ENCODE measurements at places on chromosomes 16 and 17.

DNA sequence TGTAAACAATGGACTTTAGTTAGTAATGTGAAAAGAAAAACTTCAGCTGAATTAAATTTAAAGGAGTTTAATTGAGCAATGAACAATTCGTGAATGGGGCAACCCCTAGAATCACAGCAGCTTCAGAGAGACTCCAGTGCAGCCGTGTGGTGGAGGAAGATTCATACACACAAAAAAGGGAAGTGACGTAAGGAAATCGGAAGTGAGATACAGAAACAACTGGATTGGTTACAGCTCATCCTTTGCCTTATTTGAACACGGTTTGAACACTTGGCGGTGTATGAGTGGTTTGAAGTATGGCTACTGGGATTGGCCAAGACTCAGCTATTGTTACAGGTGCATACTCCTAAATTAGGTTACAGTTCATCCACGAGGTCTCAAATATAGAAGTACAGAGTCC lies 460.4 kb upstream of the ASIC2 start:
- no peak for DNase-seq

GRCh38 chr17:69858460-69858859 lies 216.6 kb upstream of the KCNJ16 start:
- DNase-seq = no peak

- DNase-seq = no peak
These were observed 7.5 kb downstream of the CCDC40 start for GRCh38 chr17:80043963-80044362.

DNA sequence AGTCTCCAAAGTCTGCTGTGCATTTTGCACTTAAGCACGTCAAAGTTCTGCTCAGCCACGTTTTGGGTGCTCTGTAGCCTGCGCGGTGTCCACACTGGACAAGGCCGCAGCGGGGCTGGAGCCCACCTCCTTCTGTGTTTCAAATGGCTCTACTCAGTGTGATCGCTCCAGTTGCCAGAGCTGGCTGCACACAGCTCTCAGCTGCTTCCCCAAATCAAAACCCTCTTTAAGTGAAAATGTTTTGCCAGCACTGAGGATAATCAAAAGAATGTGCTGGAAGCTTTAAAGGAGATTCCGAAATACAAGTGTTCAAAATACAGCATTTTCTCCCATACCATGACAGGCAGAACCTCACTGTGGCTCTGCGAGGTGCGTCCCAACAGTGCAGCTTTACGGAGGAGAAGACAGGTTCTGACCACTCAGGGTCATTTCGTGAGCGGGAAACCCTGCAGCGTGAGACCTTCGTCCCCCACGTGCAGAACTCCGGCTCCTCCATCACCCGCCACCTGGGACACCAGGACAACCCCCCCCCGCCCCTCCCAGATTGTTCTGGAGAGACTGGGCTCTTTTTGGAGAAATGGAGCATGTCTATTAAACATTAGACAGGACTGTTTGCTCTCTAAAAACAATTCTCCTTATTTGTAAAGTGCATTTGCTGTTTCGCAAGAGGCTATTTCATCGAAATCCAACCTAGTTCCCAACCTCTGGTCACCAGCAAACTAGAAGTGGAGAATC lies 16.6 kb downstream of the TBC1D16 start:
- no peak for DNase-seq

GRCh38 chr16:55418586-55418985 lies 60.4 kb upstream of the MMP2 start:
- no peak for DNase-seq

DNA sequence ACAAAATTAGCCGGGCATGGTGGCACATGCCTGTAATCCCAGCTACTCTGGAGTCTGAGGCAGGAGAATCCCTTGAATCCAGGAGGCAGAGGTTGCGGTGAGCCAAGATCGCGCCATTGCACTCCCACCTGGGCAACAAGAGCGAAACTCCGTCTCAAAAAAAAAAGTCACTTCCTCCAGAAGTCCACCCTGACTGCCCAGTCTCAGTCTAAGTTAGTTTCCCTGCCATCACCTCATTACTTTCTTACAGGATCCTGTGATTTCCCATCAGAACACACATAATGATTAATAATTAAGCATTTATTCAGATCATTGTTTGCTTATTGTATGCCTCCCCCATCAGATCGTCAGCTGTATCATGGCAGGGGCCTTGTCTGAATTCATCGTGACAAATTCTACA lies 31.6 kb downstream of the ABCC3 start:
- no peak for DNase-seq

DNA sequence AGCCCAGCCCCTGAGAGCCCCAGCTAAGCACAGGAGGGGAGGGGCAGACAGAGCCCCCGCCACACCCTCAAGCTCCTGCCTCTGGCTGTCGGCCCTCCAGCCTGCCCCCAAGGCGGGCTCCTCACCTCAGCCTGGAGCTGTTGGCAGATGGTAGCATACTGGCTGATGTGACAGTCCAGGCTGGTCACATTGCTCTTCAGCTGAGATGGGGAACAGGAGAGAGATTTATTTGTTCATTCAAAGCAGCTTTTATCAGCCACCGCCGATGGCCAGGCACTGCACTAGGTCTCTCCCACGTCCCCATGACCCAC lies 14.8 kb downstream of the KIF18B start:
- DNase-seq = no peak

- no peak for DNase-seq
These were observed 8.4 kb upstream of the SHCBP1 start for GRCh38 chr16:46629331-46630219.

GRCh38 chr17:81576621-81577277 lies 24.6 kb upstream of the FAAP100 start:
- DNase-seq = no peak

- no peak for DNase-seq
These were observed 30.4 kb downstream of the CFDP1 start for GRCh38 chr16:75402821-75403475.

- no peak for DNase-seq
These were observed 155.6 kb downstream of the SNX11 start for GRCh38 chr17:48262982-48263730.

DNA sequence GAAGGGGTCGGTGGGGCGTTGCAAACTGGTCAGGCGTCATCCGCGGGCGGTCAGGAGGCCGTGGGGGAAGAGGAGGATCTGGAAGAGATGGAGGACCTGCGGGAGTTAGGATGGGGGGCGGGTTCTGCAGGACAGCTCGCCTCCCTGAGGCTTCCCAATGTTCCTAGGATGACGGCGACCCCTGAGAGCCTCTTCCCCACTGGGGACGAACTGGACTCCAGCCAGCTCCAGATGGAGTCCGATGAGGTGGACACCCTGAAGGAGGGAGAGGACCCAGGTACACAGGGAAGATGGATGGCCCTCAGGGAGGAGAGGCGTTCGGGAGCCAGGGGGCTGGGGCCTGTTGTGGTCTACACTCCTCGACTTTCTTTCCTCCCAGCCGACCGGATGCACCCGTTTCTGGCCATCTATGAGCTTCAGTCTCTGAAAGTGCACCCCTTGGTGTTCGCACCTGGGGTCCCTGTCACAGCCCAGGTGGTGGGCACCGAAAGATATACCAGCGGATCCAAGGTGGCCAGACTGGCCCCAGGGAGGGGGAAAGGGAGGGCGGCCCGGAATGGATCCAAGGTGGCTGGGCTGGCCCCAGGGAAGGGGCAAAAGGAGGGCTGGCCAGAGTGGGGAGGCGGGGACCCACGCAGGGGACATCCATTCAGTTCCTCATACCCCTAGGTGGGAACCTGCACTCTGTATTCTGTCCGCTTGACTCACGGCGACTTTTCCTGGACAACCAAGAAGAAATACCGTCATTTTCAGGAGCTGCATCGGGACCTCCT lies 839 bp downstream of the PLD2 start:
- DNase-seq = no peak

- no peak for DNase-seq
These were observed 15.9 kb downstream of the XPO6 start for GRCh38 chr16:28195859-28196258.

DNA sequence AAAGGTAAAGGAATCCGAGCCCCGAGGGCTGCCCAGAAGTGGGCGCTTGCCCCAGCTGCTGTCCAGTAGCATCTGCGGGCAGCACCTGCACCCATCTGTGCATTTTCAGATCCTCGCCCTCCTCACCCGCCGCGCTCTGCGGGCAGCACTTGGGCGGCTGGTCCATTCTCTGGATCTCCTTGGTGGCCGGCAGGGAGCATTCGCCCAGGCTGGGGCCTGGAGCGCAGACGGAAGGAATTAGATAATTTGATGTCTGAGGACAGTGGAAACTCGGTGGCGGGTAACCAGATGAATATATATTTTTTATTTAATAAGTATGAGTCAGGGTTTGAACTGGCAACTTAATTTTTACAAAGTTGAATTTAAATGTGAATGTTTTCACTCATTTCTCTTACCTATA lies 88.5 kb downstream of the NPIPB11 start:
- no peak for DNase-seq

- no peak for DNase-seq
These were observed 6.6 kb upstream of the KPNB1 start for GRCh38 chr17:47643116-47643515.

DNA sequence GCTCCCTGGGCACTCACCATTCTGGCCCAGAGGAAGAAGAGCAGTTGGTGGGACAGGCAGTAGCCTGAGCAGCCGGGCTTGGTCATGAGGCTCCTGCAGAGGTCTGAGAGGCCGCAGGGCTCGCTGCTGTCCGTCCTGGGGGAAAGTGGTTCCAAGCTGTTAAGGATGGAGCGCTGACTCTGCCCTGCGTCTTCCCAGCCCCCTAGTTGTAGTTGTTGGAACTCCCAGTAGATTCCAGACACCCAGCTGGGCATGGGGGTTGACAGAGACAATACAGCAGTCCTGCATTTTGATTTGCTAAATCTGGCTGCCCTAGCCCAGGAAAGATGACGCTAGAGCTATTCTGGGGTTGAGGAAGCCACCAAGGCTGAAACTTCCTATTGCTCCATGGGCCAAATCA lies 7.3 kb downstream of the C16orf89 start:
- no peak for DNase-seq

GRCh38 chr17:5164436-5164835 lies 27.2 kb downstream of the ZNF594 start:
- DNase-seq = no peak

GRCh38 chr17:42118545-42118944 lies 2.6 kb downstream of the KAT2A start:
- DNase-seq = no peak

DNA sequence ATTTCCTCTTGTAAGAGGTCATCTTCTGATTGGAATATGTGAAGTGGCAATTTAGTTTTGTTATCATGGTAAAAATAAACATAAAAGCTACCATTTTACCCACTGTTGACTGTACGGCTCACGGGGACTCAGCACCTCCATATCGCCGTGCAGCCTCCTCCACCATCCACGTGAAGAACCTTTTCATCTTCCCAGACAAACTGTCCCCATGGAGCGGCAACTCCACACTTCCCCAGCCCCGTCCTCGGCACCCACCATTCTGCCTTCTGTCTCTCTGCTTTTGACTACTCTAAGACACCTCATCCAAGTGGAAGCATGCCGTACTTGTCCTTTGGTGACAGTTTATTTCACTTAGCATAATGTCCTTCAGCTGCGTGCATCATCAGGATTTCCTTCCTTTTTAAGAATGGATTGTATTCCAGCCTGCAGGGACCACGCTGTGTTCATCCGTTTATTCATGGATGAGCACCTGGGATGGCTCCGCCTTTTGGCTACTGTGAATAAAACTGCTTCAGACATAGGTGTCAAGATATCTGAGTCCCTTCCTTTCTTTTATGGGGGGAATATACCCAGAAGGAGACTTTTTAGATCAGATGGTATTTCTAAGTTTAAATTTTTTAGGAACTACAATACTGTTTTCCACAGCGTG lies 14.3 kb downstream of the FBXO31 start:
- no peak for DNase-seq

DNA sequence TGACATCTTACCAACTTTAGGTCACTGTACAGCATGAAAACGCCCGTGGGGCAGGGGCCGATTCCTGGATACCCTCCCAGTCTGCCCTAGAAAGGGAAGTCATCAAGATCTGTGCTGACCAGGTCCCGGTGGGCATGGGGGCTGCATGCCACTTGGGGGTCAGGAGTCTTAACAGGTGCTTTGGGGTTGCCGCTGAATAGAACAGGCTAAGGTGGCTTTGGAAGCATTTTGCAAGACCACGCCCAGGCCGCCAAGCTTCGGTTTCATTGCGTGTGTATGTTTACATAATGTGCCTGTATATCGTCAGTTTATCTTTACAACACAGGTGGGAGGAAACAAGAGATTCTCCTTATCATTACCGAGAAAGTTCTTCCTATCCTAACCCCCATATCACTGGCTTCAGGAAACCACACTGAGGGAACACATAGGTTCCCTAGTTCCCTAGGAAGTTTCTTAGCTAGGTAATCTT lies 13.3 kb upstream of the USP36 start:
- no peak for DNase-seq

DNA sequence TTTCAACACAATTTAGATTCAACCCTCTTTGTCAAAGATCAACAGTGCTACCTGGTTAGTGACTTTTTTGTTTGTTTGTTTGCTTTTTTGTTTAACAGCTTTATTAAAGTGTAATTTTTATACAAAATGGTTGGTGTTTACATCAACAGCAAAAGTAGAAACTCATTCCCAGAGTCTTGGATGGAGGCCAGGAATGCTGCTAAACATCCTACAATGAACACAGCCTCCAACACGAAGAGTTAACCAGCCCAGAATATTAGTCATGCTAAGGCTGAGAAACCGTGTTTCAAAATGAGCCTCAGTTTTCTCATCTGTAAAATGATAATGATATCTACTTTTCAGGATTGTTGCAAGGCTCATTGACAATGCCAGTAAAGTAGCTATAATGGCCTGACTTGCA lies 211.0 kb upstream of the MAF start:
- no peak for DNase-seq

DNA sequence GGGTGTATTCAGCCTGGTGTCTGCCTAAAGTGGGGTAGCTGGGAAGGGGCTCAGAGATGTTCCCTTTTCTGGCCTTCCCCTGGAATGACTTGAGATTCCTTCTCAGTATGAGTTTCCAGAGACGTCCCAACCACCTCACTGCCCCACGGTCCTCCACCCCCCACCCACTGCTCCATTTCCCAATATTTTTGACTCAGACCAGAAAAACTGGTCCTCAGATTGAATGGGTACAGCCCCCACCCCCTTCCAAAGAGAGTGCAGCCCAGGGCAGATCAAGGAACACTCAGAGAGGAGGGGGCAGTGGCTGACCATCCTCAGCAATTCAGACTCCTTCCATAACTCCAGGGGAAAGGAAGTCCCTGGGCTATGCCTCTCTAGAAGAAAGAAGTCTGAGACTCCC lies 3.2 kb downstream of the ACLY start:
- DNase-seq = no peak

DNA sequence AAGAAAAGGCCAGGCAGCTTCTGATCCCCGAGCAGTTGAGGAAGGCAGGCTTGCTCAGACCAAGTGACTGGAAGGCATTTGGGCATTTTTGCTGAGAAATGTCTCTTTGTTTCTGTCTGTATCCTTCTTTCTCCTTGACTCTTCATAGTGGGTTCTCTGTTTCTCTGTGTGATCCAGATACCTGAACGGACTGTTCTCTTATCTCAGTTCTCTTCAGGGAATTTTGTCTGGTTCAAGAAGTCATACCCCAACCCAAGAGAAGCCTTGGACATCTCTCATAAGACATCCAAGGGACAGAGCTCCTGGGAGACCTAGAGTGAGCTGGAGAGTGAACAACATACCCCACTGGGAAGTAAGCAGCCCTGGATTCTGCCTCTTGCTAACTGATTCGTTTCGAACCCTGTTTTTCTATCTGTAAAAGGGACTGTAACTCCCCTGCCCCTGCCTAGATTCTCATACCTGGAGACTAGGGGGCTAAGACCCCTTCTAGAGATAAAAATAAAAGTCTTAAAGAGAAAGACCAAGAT lies 541 bp downstream of the CCL3 start:
- DNase-seq = no peak

All from right atrium auricular region (tissue), 2 donors.